NCI-H2081 (cell line): ENCODE measurements at places on chromosomes 11 and 22.
A peak's percentile ranks its signal among the peaks of the same experiment; 100 is the strongest.

- DNase-seq: no peak
Observed at GRCh38 chr11:2209900-2210321, 38.3 kb upstream of the TH start.

- no peak for DNase-seq
Observed at GRCh38 chr11:107384144-107384852, 73.3 kb downstream of the CWF19L2 start.

GRCh38 chr22:28141614-28142013 lies 222.6 kb upstream of the PITPNB start:
- no peak for DNase-seq

DNA sequence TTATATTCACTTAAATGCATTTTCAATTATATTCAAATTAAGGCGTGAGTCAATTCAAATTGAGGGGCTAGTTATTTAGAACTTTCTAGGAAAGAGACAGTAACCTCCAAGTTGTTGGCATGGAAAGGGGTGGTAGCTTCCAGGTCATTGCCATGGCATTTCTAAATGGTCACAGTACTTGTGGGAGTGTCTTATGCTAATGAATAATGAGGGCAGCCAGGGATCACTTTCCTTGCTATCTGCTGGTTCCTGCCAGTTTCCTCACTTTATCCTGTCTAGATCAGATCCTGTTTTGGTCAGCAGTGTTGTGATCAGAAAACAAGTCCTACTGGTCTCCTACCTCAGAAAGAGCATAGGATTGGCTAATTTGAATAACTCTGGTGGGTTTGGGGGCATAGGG lies 21.8 kb upstream of the RNASEH2C start:
- DNase-seq: no peak

- no peak for DNase-seq
Observed at GRCh38 chr11:31807799-31808667, 3.1 kb downstream of the PAX6 start.

DNA sequence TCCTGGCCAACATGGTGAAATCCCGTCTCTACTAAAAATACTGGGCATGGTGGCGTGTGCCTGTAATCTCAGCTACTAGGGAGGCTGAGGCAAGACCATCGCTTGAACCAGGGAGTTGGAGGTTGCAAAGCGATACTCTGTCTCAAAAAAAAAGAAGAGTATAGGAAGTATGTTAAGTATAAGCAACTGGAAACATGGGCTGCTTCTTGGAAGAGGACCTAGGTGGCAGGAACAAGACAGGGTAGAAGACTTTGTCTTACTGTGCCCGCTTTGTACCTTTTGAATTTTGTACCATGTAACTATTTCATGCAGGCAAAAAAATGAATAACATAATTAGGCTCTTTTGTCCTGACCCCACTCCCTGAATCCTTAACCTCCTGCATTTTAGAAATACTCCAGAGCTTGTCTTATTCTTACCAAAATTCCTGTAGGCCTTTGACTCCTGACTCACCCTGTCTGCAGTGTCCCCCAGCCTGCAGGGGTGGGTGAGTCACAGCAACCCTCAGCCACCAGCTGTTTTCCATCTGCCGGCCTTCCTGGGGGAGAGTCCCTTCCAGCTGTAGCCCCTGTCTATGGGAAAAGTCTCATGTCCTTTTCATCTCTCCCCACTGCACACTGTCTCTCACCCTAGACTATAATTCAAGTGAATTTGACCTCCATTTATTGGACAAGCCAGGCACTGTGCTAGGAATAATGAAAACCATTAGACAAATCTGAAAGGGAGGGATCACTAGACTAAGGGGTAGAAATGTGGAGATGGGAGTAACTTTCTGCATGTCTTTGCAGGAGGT lies 41.8 kb downstream of the TXN2 start:
- no peak for DNase-seq

- DNase-seq: no peak
Observed at GRCh38 chr11:62588966-62589637, 2.2 kb downstream of the TUT1 start.

DNA sequence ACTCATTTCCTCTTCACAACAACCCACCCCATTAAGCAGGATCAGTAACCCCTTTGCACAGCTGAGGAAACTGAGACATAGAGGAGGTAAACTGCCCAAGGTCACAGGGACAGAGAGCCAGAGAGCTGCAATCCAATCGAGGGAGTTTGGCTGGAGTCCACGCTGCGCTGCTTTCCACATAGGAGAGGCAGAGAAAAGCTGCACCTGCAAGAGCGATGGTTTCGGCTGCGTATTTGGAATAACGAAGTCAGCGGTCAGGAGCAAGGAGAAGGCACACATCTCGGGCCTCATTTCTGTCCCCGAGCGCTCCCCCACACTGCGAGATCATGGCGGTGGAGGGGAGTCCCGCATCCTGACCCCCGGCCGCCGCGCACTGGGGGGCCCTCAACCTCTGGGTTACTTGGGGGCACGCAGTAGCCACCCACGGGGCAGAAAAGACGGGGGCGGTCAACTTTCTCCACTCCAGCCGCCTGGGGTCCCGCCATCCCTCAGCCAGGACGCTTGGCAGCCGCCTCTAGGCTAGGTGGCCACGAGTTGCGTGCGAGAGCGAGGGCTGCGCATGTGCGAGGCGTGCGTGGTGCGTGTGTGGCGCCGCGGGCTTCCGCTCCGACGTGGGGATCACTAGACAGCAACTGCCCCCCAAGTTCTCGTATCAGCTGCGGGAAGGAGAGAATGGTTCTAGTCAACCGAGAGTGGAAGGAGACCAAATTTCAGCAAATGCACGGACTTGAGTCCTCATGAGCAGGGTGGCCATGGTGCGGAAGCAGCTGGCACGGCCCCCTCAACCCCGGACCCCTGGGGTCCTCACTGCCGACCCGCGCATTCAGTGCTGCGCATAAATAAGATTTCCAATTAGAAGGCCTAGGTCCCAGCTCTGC lies 42.3 kb upstream of the CLDN5 start:
- no peak for DNase-seq

DNA sequence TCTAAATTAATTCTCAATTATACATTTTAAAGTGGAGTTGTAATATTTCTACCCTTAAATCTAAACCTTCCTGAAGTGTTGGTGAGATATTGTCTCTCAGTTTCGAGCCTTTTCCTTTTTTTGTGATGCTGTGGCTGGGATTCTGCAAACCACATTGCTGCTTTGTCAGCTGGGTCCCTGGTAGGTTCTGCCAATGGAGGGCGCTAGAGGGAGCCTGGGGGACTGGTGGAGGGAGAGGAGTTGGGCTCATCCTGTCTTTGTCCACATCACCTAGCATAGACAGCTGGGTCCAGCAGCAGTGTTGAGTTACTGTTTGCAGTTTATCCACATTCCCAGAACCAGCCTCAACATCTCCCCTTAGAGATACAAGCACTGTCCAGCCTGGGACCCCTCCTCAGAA lies 41.0 kb downstream of the TRAF6 start:
- no peak for DNase-seq

DNA sequence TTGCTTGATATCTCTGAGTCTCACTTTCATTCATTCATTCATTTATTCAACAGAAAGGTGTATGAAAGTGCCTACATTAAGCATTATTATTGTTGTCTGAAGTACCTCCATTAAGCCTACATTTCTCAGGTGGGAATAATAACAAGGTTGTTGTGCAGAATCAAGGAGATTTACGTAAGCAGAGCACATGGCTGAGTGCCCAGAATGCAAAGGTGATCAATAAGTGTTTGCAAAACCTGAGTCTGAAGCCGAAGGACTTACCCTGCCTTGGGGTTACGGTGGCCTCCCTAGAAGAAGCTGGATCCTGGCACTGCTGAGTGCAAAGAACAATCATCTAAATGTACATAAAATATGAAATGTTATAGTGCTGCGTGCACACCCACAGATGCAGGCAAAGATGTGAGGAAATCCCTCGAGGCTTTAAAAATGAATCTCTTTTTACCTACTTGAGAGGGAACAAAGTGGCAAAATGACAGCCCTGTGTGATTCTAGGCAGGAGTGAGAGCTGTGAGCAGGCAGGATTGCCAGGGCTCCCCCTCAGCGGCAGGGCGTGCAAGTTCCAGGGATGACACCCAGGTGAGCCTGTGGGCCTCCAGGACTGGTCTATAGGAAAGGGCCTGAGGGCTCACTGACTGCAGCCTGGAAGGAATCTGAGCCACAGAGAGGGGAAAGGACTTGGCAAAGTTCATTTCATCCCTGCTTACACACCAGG lies 133.1 kb upstream of the TBCEL start:
- DNase-seq: no peak

GRCh38 chr22:49347376-49347775 lies 480.3 kb downstream of the BRD1 start:
- no peak for DNase-seq

DNA sequence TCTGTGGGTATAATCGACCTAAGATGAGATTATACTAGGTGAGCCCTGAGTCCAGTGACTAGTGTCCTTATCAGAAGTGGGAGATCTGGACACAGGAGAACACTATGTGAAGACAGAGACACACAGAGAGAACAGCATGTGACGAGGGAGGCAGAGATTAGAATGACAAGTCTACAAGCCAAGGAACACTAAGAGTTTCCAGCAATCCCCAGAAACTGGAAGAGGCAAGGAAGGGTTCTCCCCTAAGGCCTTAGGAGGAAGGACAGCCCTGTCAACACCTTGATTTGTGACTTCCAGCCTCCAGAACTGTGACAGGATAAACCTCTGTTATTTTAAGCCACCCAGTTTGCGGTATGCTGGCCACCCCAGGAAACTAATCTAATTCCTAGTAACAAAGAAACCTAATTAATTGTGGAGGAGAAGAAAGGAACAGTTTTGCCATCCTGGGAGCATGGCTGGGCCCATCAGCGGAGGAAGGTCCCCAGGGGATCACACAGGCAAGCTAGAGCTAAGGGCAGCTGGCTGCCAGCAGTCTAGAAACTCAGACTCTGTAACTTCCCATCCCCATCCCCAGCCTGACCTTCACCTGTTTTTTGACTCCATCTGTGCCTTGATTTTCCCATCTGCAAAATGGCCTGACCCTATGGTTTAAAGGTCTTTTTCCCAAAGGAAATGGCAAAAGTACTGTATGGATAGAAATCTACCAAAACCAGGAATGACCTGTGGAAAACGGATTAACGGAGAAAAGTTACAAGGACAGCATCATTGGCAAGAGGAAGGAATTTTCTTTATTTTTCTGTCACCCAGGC lies 10.3 kb upstream of the THOC5 start:
- DNase-seq: no peak

GRCh38 chr11:76598426-76598839 lies 72.1 kb downstream of the LRRC32 start:
- DNase-seq: peak; percentile 24

- no peak for DNase-seq
Observed at GRCh38 chr11:17805043-17805442, 70.5 kb downstream of the KCNC1 start.

- no peak for DNase-seq
Observed at GRCh38 chr11:94796863-94797262, 28.7 kb downstream of the AMOTL1 start.

- no peak for DNase-seq
Observed at GRCh38 chr22:29481265-29482000, 1.4 kb downstream of the NEFH start.

GRCh38 chr22:42621505-42622002 lies 6.9 kb upstream of the POLDIP3 start:
- peak; percentile 12 for DNase-seq

DNA sequence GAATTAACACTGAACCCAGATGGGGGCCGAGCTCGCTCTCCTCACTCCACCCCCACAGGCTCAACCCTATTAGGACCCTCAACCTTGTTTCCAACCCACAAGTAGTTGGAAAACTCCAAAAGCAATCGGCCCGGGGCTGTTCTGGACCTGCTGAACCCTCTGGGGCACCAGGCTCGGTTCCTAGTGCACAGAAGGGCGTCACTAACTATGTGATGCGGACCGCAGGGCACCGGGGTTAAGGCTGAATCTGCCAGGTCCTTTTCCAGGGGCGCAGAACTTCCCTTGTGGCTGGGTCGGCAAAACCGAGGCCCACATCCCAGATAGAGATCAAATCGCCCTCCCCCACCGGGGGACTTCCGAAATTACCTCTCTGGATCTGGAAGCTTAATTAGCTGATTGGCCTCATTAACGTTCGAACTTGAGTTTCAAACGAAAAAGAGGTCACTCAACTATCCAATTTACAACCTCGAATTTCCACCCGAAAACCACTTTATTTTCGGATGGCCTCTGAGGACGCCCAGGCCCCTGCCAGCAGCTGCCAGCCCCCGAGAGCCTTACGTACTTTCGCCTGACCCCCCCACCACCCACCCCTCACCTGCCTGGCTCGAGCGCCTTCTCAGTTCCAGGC lies 1.7 kb downstream of the SHANK2 start:
- DNase-seq: no peak

DNA sequence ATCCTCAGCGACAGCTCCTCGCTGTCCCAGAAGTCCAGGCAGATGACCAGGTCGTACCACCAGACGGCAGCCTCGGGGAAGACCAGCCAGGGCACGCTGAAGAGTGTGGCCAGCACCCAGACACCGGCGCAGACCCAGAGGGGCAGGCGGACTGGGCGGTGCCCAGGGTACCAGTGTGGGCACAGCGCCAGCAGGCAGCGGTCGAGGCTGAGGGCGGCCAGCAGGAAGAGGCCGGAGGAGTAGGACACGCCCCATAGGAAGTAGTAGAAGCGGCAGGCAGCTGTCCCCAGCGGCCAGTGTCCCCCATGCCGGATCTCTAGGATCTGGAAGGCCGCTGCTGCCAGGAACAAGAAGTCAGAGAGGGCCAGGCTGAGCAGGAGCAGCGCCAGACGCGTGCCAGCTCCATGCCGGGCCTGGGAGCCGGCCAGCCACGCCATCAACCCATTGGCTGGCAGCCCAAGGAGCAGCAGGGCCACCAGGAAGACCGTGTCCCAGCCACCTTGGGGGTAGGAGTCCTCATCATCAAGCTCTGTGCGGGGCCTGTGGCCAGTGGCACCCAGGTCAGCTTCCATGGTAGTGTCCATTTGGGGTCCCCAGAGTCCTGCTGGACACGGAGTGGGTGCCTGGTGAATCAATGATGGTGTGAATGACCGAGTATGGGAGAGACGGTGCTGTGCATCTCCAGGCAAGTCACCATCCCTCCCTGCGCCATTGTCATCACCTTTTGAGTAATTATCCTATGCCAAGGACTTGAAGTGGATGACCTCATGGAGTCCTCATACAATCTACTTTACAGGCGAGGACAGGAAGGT lies at the start of gene GPR152:
GPR152 (minus strand) TSS at position 589 of the 812 bp plus-strand sequence; CDS start at position 584, 5 bp downstream.
- DNase-seq: no peak

- no peak for DNase-seq
Observed at GRCh38 chr11:125271483-125272091, 107.0 kb downstream of the PKNOX2 start.

DNA sequence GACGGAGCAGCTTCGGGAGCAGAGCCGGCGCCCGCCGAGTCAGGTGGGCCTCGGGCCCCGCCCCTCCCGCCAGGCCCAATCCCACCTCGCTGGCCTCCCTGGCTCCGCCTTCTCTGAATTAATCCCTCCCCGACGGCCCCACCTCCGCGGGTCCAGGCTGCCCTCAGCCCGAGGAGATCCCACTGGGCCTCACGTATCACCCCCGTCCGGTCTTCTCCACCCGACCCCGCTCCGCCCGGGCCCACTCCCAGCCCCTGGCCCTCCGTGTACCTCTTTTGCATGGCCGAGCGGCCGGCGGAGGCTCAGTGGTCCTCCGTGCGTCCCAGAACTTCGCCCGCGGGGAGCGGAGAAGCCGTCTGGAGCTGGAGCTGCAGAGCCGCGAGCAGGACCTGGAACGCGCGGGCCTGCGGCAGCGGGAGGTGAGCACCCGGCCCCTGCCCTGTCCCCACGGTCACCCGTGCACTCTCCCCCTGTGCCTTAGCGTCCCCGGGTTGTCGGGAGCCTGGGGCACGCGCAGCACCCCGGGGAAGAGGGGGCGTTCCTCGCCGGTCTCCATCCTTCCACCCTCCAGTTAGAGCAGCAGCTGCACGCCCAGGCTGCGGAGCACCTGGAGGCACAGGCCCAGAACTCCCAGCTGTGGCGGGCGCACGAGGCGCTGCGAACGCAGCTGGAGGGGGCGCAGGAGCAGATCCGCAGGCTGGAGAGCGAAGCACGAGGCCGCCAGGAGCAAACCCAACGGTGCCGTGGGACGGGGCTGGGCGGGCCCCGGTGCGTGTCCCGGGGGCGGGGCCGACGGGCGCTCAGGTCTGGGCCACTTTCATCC lies 2.2 kb upstream of the CD151 start:
- peak; percentile 75 for DNase-seq
